Activated effector memory CD4-positive, alpha-beta T cell treated with Interleukin-2 at 50 U/mL for 16 hours (primary cell): ENCODE measurements at places on chromosomes 4 and X.

DNA sequence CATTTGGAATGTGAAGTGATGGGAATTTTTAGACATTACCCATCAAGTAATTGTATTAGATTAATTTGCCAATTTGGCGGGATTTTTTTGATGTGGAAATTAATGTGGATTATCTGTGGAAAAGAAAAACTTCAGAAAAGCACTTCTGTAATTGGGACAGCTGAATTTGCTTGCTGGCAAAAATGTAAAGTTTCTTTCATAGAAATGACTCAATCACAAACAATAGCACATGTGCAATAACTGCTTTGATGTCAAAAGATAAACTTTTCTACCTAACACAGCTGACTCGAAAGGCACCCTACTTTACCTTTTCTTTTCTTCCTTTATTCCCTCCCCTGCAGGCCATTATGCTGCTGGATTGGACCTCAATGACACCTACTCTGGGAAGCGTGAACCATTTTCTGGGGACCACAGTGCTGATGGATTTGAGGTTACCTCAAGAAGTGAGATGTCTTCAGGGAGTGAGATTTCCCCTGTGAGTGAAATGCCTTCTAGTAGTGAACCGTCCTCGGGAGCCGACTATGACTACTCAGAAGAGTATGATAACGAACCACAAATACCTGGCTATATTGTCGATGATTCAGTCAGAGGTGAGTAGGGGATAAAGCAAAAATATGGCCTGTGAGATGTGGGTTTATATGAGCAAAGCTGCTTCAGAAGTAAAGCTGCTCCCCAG lies 1.4 kb downstream of the AREG start:
- no peak for DNase-seq

- no peak for DNase-seq
Observed at GRCh38 chr4:95421869-95422268, 126.9 kb downstream of the UNC5C start.

GRCh38 chrX:15158350-15158735 lies 111.5 kb downstream of the ASB9 start:
- DNase-seq, result no peak

DNA sequence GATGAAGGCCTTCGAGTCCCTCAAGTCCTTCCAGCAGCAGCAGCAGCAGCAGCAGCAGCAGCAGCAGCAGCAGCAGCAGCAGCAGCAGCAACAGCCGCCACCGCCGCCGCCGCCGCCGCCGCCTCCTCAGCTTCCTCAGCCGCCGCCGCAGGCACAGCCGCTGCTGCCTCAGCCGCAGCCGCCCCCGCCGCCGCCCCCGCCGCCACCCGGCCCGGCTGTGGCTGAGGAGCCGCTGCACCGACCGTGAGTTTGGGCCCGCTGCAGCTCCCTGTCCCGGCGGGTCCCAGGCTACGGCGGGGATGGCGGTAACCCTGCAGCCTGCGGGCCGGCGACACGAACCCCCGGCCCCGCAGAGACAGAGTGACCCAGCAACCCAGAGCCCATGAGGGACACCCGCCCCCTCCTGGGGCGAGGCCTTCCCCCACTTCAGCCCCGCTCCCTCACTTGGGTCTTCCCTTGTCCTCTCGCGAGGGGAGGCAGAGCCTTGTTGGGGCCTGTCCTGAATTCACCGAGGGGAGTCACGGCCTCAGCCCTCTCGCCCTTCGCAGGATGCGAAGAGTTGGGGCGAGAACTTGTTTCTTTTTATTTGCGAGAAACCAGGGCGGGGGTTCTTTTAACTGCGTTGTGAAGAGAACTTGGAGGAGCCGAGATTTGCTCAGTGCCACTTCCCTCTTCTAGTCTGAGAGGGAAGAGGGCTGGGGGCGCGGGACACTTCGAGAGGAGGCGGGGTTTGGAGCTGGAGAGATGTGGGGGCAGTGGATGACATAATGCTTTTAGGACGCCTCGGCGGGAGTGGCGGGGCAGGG lies 568 bp downstream of the HTT start:
- peak; percentile 10 for DNase-seq

GRCh38 chr4:163744861-163745260 lies 250.4 kb downstream of the TMA16 start:
- DNase-seq, result no peak

DNA sequence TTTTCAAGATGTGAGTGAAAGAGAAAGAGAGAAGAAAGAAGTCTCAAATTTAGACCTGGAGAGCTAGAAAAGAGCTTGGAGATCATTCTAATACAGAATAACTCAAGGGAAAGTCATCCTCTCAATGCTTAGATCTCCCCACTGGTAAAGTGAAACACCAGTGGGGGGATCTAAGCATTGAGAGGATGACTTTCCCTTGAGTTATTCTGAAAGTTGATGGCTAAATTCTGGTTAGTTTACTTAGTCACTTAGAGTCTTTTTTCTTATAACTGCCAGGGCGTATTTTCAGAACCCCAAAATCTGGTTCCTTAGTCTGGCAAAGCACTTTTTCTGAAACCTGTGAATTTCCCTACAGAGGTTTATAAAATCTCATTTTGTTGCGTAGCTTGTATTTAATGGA lies 198.6 kb downstream of the ARHGAP24 start:
- DNase-seq, result no peak

GRCh38 chr4:85793233-85793585 lies 318.3 kb downstream of the ARHGAP24 start:
- DNase-seq, result no peak

- no peak for DNase-seq
Observed at GRCh38 chr4:16438986-16439385, 212.7 kb upstream of the TAPT1 start.

GRCh38 chr4:23481566-23481965 lies 408.3 kb downstream of the PPARGC1A start:
- no peak for DNase-seq

GRCh38 chr4:81492606-81493230 lies 21.0 kb upstream of the RASGEF1B start:
- no peak for DNase-seq

DNA sequence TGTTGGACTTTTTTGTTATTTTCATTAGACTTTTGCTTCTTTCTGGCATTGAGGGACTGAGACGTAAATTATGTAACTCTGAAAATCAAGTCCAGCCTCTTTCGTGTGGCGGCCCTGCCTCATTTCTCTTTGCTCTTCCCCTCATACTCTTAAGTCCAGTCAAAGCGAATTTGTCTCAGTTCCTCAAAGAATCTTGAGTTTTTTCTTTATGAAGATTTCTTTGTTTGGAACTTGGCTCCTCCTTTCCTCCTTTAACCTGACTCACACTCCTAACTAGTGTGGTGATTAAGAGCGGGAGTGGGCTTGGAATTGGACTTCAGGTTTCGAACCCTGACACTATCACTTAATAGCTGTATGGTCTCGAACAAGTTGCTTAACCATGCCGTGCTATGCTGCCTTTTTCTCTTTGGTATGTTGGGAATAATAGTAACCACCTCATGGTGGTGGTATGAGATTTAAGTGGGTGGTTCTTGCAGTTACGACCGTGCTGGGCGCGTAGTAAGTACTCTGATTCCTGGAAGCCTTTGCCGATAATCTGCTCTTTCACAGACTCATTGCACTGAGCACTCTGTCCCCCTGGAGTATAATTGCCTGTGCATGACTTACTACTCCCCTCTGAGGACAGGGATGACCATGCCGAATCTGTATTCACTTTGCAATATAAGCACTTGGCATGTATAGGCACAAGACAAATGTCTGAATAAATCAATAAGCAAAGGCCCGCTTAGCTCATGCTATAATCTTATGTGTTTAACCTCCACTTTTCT lies 19.1 kb downstream of the FNIP2 start:
- no peak for DNase-seq

DNA sequence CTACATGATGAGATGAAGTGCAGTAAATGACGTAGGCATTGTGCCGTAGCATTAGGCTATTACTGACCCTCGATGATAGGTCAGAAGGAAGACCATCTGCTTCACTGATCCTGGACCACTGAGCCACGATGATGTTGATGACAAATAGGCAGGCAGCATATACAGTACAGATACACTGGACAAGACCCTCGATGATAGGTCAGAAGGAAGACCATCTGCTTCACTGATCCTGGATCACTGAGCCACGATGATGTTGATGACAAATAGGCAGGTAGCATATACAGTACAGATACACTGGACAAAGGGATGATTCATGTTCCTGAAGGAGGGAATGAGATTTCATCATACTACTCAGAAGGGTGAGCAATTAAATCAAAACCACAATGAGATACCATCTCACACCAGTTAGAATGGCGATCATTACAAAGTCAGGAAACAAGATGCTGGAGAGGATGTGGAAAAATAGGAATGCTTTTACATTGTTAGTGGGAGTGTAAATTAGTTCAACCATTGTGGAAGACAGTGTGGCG lies 50.9 kb downstream of the BEND4 start:
- no peak for DNase-seq

DNA sequence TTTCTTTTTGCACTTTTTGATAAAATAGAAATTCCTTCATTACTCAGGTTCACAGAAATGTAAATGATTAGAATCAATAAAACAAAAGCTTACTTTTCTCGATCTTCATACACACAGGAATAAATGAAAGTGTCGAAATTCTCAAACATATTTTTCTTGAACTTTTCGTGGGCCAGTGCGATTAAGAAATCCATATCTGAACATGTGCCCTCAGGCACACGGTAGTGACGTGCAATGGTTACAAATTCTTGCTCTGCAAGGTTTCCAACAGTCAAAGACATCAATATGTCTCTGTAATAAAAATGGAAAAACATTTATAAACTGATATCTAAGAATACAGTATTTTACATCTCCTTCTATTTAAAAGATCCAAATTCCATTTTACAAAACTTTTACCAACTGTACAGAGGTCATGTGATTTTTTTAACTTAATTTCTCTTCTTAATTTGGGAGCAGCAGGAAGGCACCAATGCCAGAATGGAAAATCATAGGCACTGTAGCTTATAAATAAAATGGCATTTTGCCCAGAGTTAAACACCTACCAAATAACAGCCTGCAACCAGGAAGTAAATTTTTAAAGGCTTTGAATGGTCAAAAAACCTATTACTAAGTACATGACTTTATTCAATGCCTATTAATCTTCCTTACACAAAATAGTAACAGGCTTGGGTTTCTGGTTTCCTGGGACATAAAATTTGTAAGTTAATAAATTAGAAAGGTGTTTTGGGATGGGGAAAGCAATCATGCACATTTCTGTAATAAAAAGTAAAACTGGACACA lies 165.0 kb downstream of the EFHC2 start:
- no peak for DNase-seq

GRCh38 chr4:1300466-1301455 lies 11.1 kb downstream of the MAEA start:
- DNase-seq, result no peak

GRCh38 chr4:39565878-39566600 lies 38.8 kb upstream of the UGDH start:
- DNase-seq, result no peak

- DNase-seq, result no peak
Observed at GRCh38 chr4:73976716-73977115, 5.1 kb downstream of the PF4 start.

DNA sequence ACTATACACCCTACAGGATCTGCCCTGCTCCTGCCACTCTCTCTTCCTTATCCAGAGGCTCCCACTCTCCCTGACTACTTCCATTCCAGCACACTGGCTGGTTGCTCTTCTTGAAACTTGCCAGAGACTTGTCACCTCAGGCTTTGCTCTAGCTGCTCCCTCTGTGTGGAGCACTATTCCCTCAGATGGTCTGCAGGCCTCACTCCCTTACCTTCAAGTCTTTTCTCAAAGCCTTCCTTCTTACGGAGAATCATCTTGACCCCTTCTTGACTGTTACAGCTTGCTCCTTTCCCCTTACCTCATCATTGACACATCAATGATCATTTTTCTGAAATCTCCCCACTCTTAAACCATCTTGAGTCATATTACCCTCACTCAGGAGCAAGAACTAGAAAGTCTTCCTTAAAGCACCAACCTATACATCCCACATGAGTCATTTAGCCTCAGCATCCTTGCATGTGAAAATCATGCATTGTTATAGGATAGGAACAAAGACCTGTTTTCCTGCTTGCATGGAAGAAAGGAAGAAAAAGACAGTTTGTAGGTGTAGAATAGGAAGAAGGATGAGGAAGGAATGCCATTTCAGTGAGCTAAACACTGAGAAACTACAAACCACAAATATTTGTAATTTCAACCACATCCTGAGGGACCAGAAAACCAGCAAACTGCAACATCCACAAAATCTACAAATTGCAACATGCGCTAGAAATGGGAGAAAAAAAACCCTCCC lies 55.7 kb downstream of the ANTXR2 start:
- no peak for DNase-seq

GRCh38 chrX:118971552-118971951 lies 2.9 kb upstream of the LONRF3 start:
- no peak for DNase-seq

- no peak for DNase-seq
Observed at GRCh38 chrX:23334521-23334847, 165 bp upstream of the PTCHD1 start.

- DNase-seq, result no peak
Observed at GRCh38 chrX:1283741-1284140, 15.1 kb downstream of the CSF2RA start.

GRCh38 chrX:118802857-118803256 lies 20.8 kb upstream of the ZCCHC12 start:
- DNase-seq, result no peak

DNA sequence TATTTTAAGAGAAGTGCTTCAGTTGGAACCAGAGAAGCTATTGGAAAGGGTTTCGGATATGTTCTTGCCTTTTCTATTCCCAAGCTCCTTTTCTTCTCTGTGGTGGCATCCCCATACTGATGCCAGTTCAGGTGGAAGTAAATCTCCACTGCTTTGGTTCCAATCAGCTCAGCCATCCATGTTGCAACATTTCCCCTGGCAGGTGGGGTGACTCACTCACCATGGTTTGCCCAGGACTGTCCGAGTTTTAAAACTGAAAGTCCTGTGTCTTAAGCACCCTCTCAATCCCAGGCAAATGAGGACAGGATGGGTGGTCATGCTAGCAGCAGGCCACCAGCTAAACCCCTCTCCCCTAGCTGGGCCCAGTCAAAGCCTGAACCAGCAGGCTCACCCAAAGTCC lies 15.1 kb downstream of the RAI2 start:
- DNase-seq, result no peak

GRCh38 chr4:10762561-10762960 lies 78.0 kb upstream of the CLNK start:
- DNase-seq, result no peak

DNA sequence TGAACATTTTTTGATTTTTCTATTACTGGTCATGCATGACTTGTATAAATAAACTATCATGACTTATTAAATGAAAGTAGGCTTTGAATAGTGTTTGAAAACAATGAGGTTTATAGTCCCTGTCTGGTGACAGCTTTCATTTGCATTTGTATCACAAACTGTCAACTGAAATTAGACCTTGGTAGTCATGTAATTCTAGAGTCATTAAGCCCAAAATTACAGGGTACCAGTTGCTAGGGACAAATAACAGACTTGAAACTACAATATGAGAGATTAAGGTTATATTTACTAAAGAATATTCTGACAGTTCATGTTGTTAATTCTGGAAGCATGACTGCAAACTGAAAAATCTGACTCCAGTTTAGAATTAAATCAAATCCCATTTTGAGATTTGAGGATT lies 9.2 kb upstream of the VAMP7 start:
- DNase-seq, result no peak

GRCh38 chrX:68681443-68681941 lies 34.0 kb downstream of the STARD8 start:
- no peak for DNase-seq

GRCh38 chr4:4781936-4782707 lies 77.3 kb upstream of the MSX1 start:
- no peak for DNase-seq

- no peak for DNase-seq
Observed at GRCh38 chr4:7652451-7652881, 217.7 kb upstream of the PSAPL1 start.

- no peak for DNase-seq
Observed at GRCh38 chr4:109690690-109691410, 12.4 kb downstream of the CASP6 start.
